Stimulated activated CD4-positive, alpha-beta T cell treated with anti-CD3 and anti-CD28 coated beads, TNF-alpha, amount 100 ng/mL, for 24 hours (primary cell): ENCODE measurements at places on chromosomes 11 and 22.

DNA sequence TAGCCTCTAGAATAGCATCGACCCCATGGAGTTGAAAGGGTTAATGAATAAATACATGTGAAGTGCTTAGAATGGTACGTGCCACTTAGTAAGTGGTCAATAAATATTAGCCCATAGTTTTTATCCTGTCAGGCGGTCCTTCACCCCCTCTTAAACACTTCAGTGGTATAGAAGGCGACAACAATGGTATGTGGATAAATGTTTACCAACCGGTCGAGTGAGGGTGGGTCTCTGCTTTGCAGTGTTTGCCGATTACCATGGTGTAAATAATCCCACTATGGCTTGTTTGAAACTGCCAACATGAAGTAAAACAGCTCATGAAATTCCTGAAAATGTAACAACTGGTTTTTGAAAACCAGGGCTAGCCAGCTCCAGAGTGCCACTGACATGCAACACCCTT lies 541.2 kb downstream of the BUD13 start:
- no peak for DNase-seq

DNA sequence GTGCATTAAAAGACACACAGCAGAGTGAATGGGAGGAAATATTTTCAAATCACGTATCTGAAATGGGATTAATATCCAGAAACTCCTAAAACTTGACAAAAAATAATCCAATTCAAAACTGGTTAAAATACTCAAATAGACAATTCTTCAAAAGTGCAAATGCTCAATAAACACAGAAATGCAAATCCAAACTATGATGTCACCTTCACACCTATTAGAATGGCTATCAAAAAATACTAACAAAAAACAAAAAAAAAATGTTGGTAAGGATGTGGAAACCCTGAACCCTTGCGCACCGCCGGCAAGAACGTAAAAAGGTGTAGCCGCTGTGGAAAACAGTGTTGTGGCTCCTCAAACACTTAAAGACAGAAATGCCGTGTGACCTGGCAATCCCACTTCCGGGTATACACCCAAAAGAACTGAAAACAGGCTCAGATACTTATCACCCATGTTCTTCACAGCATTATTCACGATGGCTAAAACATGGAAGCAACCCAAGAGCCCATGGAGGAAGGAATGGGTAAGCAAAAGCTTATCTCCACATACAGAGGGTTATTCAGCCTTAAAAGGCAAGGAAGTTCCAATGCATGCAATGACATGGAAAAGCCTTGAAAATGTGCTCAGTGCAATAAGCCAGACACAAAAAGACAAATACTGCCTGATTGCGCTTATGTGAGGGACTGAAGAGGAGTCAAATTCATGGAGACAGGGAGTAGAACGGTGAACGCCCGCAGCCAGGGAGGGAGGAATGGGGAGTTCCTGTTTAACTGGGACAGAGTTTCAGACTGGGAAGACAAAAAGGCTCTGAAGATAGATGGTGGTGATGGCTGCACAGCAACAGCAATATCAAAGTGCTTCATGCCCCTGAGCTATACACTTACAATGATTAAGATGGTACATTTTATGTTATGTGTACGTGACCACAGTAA lies 19.6 kb downstream of the BRD1 start:
- DNase-seq, result no peak

GRCh38 chr11:73237471-73238290 lies 19.6 kb downstream of the P2RY2 start:
- no peak for DNase-seq

DNA sequence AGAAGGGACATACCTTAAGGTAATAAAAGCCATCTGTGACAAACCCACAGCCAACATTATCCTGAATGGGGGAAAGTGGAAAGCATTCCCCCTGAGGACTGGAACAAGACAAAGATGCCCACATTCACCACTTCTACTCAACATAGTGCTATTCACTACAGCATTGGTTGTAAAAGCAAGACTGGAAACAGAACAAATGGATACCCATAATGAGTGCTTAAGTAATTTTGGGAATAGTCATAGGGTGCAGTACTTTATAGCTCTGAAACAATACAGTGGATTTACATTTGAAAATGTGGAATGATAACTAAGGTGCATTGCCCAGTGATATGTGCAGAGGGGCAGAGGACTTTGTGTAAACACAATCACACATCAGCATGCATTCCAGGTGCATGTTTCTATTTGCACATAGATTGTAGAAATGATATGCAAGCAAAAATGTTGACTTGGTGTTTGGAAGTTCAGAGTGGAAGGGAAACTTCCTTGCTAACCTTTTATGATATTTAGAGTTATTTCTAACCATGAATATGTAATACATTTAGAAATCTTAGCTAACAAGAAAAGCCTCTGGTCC lies 112.3 kb downstream of the IGLL1 start:
- DNase-seq, result no peak

DNA sequence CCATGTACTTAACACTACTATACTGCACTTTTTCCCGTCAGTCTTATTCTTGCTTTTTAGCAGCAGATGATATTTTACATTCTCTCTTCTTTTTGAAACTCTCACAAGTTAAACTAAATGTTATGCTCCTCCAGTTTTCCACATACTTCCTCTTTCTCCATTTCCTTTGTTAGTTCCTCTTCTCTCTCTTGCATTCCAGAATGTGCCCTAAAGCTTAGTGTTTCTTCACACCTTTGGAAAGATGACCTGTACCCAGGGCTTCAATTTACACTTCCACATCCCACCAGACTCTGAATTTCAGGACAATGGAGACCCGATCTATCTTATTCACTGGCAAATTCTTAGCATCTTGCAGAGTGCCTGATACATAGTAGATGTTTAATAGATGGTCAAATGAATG lies 51.8 kb downstream of the APIP start:
- no peak for DNase-seq

DNA sequence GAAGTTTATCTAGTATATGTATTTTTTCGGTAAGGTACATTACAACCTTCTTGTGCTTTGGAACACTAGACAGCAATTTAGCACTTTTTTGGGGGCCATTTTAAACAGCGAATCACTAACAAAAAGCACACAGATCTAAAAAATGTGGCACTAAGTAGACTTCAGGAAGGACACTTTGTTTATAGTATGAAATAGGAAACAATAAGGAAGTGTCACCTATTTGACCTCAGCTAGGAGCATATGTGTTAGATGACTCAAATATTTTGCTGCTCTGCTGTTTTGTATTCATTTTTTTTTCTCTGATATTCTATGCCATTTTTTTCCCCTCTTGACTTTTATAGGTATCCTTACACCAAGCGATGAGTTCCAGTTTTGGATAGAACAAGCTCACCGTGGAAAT lies 5.6 kb downstream of the DYNC2H1 start:
- no peak for DNase-seq

DNA sequence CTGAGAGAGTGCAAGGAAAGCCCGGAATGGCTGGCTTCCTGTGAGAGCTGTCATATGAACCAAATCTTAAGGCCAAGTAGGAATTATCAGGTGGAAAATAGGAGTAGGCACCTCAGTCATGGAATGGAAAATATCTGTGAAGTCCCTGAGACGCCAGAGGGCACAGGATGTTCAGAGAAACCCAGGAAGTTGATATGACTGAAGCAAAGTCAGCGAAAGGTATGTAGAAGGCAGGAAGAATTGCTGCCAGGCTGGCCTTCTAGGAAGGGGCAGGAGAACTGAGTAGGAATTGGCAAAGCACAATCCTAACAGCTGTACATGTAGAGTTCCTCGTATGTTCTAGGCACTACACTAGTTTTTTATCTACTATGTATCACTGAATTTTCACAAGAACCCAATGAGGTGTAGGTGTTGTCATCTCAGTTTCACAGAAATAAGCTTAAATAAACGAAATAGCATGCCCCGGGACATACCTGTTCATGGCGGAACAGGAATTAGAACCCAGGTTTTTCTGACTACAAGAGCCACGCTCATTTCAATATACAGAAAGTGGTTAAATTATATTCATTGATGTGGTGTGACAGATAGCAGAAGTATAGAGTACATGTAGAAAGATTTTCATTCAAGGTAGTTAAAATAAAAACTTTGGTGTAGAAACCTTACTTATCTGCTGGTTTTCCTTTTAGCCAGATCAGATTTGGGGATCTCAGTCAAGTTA lies 17.0 kb downstream of the HMGXB4 start:
- DNase-seq, result no peak

DNA sequence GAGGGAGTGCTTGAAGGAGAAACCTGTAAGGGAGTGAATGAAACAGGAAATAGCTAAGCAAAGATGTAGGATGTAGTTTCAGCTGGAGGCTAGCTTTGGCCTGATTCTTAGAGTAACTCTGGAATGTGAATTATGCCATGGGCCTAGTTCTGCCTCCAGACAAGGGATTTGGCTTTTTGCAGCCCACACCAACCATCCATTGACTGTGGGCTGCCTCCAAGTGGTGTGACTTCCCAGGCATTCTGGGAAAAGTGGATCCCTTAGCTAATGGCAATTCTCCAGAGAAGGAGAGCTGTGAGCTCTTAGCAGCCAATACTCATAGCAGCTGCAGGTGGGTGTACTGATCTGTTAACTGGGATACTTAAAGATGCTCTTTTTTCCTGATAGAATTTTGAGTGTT lies 2.0 kb upstream of the OR9I1 start:
- no peak for DNase-seq

- no peak for DNase-seq
These were observed 17.6 kb downstream of the ANO1 start for GRCh38 chr11:70095541-70096252.

- DNase-seq, result no peak
These were observed 2.1 kb upstream of the MIF start for GRCh38 chr22:23892130-23892529.

DNA sequence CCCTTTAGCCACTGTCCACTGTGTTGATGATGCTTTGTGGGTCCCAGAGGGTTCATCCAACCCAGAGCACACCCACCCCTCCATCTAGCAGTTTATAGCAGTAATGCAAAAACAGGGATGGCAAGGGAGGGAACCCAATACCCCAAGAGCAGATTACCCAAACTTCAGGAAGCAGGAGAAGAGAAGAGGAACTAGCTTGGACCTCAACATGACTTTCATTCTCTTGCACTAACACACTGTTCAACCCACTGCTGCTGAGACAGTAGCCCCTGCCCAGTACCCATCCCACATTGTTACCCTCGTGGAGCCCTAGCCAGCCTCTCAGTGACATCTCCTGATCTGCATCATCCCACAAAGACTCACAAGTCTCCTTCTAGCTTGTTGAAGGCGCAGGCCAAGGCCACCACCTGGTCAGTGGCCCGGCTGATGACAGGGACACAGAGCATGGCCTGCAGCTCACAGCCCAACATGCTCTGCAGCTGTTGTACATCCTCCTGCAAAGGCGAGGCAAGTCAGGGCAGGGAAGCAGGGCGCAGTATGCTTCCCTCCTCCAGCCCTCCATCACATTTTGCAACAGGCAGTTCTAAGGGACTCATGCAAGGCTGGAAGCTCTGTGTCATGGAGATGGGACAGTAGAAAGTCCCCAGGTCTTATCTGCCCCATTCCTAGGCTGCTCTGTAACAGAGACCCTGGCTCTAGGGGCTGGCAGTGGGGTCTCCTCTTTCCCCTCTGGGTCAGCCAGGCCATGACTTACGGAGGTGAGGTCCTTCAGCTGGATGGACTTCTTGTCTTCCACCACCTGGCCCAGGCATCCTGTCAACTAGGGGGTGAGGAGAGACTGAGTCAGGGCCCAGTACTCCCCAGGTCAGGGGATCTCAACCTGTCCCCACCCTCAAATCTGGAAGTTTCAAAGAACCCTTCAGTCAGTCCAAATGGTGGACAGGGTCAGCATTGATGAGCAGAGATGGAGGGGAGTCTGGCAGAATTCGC lies 85.5 kb downstream of the PDE2A start:
- no peak for DNase-seq

DNA sequence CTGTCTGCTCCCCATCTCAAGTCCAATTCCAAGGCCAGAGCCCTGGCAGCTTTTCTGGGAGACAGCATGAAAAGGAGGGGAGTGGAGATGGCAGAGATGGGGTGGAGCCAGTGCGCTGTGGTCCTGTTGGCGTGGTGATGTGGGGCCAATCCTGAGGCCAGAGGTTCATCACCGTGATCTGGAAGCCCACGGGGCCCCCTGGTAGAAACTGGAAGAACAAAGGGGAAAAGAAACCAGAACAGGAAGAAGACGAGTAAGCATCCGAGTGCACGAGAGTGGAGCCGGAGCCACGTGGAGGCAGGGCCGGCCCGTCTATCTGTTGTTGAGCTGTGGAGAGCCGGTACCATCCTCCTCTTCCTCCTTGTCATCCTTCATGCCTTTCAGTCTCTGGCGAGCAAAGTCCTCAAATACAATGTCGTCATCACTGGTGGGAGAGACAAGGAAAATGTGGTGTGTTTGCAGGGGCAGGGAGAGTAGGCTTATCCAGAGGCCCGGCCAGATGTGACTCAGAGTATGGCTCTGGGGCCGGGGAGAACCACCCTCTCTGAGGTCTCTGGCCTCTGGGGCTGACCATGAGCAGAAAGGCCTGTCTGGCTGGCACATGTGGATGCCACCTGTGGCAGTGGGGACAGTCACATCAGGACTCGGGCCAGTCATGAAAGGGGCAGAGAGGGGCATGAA lies 25.4 kb downstream of the TPBGL start:
- DNase-seq, result no peak

GRCh38 chr22:25318081-25318823 lies 98.8 kb downstream of the CRYBB2 start:
- no peak for DNase-seq

- DNase-seq, result no peak
These were observed 16.4 kb downstream of the CSNK2A3 start for GRCh38 chr11:11336664-11337063.

DNA sequence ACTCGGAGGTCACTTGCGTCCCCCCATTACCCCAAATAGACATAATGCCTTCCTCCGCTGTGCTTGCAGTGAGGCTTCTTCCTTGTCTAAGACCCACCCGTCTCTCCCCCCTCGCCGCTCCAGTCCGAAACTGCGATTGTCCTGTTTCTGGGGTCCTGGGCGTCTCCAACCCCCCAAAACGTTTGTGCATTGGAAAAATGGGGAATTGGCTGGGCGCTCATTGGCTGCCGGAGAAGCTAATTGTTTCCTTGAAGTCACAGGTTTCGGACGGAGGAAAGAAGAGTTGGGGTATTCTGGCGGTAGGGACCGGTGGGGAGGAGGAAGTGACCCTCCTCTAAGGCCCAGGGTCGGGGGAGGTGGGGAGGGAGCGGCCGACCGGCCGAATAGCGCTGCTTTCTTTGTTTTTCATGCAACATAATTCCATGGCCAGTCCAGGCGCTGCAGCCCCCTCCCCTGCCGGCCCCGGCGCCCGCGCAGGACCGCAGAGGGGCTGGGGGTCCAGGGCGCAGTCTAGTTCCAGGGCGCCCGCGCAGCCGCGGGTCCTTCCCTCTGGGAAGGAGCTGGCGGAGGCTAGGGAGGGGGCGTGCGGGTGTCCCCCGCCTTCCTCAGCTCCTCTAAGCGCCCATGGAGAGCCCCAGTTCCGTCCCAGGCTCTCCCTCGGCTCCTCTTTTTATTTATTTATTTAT lies 12.7 kb upstream of the CPT1A start:
- no peak for DNase-seq

DNA sequence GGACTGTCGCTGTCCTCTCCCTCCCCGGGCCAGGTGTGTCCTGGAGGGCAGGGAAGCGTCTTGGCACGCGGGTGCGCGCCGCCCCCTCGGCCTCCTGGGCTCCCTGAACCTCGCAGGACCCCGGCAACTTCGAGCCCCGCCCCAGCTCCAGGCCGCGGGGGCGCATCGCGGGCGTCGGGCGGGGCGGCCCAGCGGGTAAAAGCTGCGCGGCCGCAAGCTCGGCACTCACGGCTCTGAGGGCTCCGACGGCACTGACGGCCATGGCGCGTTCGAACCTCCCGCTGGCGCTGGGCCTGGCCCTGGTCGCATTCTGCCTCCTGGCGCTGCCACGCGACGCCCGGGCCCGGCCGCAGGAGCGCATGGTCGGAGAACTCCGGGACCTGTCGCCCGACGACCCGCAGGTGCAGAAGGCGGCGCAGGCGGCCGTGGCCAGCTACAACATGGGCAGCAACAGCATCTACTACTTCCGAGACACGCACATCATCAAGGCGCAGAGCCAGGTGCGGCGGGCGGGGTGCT lies at the start of gene CST6:
CST6 (plus strand) TSS at position 224 of the 519 bp plus-strand sequence; CDS start at position 261, 37 bp downstream.
- no peak for DNase-seq
